Fibroblast of skin of right quadriceps (primary cell): ENCODE measurements at places on chromosomes 2 and 18.

- peak; percentile 65 for DNase-seq
Observed at GRCh38 chr18:54169431-54170403, 54.8 kb downstream of the MBD2 start.

DNA sequence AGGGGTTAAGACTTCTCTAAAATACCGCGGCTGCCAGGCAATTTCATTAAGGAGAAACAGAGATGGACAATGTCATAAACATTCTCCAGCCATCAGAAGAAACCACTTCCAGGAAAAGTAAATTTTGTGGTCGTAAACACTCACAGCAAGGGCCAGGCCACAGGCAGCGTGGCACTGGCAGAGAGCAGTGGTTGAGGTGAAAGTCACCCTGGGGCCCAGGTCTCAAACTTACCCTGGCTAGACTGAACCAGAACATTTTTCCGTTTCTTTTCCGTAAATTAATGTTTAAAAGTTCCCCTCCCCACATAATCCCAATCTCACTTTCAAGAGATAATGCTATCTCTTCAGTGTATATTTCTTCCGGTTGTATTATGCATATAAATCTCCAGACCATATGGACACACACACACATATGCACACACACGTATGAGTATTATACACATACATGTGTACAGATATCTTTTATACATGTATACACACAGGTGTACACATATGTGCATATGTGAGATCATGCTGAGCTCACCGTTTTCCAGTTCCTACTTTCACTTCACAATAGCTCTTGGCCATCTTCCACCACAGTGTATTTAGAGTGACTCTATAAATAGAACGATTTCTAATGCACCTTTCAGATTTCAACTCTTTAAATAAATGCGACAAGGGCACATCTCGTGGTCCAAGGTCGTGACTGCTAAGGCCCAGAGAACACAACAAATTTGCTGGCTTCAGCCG lies 90.1 kb downstream of the MALT1 start:
- DNase-seq: no peak

DNA sequence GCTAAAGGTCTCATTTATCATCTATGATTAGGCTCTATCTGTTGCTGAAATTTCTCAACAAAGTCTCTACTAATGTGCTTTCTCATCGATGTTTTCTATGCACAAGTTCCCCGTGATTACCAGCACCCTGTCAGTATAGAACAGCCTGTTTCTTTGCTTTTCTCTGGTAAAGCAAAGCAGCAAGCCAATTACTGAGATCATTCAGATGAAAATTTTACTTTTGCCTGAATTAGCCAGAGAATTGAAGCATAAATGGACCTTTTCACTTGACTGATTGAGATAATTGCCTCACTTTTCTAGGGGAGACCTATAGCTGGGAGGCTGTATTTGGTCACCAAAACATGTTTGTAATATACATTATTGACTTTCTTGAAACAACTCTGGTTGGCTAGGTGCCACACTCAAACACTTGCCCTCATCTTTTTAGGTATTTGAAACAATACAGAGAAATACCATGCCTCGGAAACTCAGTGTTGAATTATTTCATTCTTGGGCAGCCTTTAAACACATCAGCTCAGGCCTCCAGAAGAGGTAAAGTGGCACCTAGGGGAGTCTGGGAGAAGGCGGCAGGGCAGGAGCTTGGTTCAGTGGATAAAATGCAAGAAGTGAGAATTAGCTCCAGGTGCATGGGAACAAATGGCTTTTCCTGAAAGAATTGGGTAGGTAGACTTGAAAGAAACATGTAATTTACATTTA lies 96.2 kb downstream of the GALNT3 start:
- no peak for DNase-seq

GRCh38 chr2:1931003-1931914 lies 186.9 kb upstream of the PXDN start:
- no peak for DNase-seq

- DNase-seq: no peak
Observed at GRCh38 chr2:44572196-44572900, 210.6 kb downstream of the CAMKMT start.

GRCh38 chr2:213219816-213220215 lies 64.4 kb upstream of the SPAG16 start:
- DNase-seq: no peak

DNA sequence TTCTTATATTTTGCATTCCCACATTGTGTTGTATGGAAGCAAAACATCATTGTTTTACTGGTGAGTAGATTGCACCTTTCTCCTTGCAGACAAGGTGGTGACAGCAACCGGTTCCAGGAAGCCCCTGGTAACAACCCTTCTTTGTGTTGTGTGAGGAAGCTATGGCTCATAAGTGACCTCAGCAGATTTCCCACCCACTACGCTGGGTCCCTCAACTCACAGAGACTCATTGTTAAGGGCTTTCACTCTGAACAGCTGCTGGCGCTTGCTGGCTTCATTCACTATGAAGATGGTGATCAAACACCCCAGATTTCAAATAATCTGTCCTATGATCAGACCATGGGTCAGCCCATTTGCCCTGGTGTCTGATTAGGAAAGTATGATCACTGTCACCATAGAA lies 53.4 kb downstream of the WIPF1 start:
- no peak for DNase-seq

DNA sequence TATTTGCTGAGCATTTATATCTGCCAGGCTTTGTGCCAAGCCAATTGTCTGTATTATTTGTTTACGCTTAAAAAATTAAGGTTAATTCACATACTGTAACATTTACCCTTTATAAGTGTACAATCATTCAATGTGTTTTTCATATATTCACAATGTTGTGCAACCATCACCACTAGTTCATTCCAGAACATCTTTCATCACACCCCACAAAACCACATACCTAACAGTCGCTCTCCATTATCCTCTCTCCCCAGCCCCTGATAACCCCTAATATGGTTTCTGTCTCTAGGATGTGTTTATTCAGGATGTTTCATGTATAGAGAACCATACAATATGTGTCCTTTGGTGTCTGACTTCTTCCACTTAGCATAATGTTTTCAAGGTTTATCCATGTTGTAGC lies 234.1 kb downstream of the INSIG2 start:
- DNase-seq: peak; percentile 59

GRCh38 chr2:10135296-10136089 lies 13.0 kb downstream of the RRM2 start:
- peak; percentile 70 for DNase-seq

- no peak for DNase-seq
Observed at GRCh38 chr2:203897544-203897943, 30.0 kb downstream of the CTLA4 start.

- DNase-seq: no peak
Observed at GRCh38 chr2:149719695-149720094, 132.1 kb upstream of the MMADHC start.

GRCh38 chr2:171741189-171741588 lies 53.9 kb downstream of the DYNC1I2 start:
- DNase-seq: peak; percentile 54

DNA sequence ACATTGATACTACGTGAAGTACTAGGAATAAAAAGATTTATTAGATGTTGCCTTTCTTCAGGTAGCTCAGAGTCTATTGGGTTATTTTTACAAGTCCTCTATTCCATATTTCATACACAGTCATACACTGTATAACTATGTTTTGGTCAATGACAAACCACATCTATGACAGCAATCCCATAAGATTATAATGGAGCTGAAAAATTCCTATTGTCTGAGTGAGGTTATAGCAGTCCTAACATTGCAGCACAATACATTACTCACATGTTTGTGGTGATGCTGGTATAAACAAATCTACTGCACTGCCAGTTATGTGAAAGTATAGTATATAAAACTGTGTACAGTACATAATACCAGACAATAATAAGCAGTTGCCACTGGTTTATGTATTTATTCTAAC lies 595.1 kb downstream of the MBD2 start:
- peak; percentile 16 for DNase-seq

- no peak for DNase-seq
Observed at GRCh38 chr2:240499309-240500301, 58.2 kb downstream of the ANKMY1 start.

GRCh38 chr2:141195087-141195486 lies 935.7 kb downstream of the LRP1B start:
- no peak for DNase-seq

GRCh38 chr2:158184556-158185343 lies 83.1 kb downstream of the UPP2 start:
- no peak for DNase-seq

- DNase-seq: peak; percentile 20
Observed at GRCh38 chr2:16665748-16666448, at the start of gene CYRIA. Gene CYRIA (minus strand): TSS chr2:16665834. CDS start chr2:16588119, 77,715 bp downstream.

- DNase-seq: no peak
Observed at GRCh38 chr2:170141865-170142264, 36.1 kb upstream of the MYO3B start.

GRCh38 chr18:11974741-11975325 lies 6.5 kb upstream of the IMPA2 start:
- no peak for DNase-seq

- no peak for DNase-seq
Observed at GRCh38 chr2:45898819-45899218, 247.3 kb downstream of the PRKCE start.

DNA sequence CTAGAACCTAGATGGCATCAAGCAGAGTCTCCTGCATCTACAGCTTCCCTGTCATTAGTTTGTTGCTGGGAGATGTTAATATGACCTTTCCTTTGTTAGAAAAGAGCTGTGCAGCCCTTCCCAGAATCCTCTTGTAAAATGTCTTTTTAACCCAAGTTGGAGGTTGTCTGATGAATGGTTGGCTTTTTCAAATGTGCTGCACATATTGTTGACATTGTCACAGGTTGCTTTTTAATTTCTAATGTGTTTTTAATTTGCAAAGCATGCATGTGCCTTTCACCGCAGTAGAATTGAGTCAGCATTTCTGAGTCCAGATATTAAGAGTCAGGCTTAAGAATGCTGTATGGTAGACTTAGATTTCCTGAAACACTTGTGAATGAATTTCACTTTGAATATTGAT lies 120.8 kb downstream of the GREB1L start:
- peak; percentile 29 for DNase-seq

DNA sequence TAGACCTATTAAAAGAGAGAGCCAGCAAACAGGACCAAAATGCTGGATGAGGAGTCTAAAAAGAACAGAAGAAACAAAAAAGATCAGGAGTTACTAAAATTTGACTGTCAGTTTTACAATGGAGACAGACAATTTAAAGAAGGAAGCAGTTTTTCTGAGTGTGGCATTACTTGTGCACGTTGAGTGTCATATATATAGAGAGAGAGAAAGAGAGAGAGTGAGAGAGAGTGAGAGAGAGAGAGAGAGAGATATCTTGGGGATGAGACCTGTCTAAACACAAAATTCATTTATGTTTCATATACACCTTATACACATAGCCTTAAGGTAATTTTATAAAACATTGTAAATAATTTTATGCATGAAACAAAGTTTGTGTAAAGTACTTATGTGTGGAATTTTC lies 2.1 kb upstream of the GALNT3 start:
- DNase-seq: no peak

DNA sequence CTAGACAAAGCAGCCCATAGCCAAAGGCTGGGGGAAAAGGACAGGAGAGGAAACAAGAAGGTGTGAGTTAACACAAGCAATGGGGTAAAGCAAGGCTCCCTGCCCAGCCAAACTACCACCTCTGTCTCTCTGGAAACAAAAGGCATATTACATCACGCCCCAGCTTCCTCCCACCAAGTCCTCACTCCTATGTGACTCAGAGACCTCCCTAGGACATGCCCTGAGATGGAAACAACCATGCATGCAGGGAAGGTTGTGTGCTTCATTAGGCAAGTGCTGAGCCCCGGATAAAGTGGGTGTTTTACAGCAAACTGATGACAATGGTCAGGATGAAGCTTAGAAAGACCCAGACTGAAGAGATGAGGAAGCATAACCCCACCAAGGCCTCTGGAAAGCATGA lies 9.0 kb upstream of the ATRAID start:
- DNase-seq: no peak

GRCh38 chr2:98891591-98891990 lies 44.4 kb downstream of the CRACDL start:
- no peak for DNase-seq

GRCh38 chr2:42169874-42170521 lies 845 bp downstream of the EML4 start:
- no peak for DNase-seq

DNA sequence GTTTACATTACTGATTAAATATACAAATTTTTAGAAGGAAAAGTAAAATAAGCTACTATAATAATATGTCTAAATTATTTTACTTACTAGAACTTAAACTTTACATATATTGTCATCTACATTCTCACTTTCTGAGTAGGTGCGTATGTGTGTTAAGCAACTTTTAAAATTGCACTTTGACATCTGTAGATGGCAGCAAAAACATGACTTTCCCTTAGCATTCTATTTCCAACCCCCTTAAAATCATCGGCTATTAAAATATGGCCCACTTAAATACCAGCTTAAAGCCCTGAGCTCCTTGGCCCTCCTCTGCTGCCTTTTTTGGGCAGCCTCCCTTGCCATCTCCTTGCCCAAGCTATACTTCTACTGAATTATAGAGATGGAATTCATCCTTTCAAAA lies 78.0 kb downstream of the UPP2 start:
- DNase-seq: no peak

DNA sequence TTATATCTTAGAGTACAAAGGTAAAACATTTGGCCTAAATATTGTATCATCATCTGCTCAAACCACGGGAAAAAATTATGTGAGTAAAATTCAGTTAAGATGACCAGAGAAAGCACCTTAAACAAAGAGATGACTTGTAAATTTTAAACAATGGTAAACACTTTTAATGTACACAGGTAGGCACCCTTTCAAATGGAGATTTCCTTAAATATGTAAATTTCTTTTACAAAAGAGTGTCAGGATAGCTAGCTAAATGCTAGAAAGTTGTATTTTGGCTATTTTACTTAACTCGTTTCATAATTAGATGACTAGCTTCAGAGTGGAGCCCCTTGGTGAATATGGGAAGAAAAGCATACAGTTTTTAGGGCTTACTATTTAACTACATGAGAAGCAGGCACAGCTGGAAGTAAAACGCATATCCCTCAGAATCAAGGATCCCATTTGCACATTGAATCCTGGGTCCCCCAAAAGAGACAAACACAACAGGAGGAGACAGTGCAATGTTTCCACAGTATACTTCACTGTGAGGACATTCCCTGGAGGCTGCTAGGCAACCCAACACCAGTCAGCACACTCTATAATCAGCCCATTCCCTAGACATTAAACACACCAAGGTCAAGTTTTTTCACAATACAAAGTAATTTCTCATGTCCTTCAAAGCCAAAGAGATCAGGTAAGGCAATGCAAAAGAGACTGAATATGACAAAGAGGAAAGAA lies 1154.4 kb downstream of the DPP10 start:
- no peak for DNase-seq

GRCh38 chr2:176128172-176128981 lies 1.1 kb upstream of the HOXD8 start:
- peak; percentile 63 for DNase-seq

- DNase-seq: no peak
Observed at GRCh38 chr2:234322766-234323465, 174.0 kb downstream of the ARL4C start.

DNA sequence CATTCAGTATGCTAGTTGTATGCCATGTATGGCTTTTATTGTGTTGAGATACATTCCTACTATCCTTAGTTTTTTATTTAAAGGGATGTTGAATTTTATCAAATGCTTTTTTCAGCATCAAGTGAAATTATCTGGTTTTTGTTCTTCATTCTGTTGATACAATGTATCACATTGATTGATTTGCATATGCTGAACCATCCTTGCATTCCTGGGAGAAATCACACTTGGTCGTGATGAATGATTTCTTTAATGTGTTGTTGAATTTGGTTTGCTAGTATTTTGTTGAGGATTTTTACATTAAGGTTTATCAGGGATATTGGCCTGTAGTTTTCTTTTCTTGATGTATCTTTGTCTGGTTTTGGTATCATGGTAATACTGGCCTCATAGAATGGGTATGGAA lies 49.7 kb downstream of the CD28 start:
- no peak for DNase-seq

GRCh38 chr2:168478206-168478605 lies 22.1 kb downstream of the CERS6 start:
- no peak for DNase-seq
